Natural killer cell (primary cell): ENCODE measurements at places on chromosomes 2 and 18. TPM values are rescaled to one million over a fixed set of nuclear protein-coding genes. Genes with fewer than 3 reads are reported as not detected.

GRCh38 chr2:23448906-23449305 is 63.9 kb downstream of the KLHL29 start:
- H3K4me1 ChIP-seq: peaks cover 9% of the 10 kb centered on the region
- no peak overlapping the region for H3K4me3 ChIP-seq
- DNase-seq: no peak
- no peak overlapping the region for H3K27ac ChIP-seq
- H3K36me3 ChIP-seq: no peaks in the 10 kb centered on the region

- no peak overlapping the region for H3K27ac ChIP-seq
- H3K36me3 ChIP-seq: peaks cover 33% of the 10 kb centered on the region
- no peaks in the 10 kb centered on the region for H3K4me1 ChIP-seq
Measured at GRCh38 chr2:53708988-53709387, 58.6 kb upstream of the CHAC2 start.

- H3K36me3 ChIP-seq: no peaks in the 10 kb centered on the region
- no peak for DNase-seq
- no peak overlapping the region for H3K27ac ChIP-seq
- no peaks in the 10 kb centered on the region for H3K27me3 ChIP-seq
Measured at GRCh38 chr18:30595942-30596341, 446.6 kb downstream of the DSC3 start.

GRCh38 chr18:13183790-13184189 is 34.8 kb upstream of the LDLRAD4 start:
- H3K4me1 ChIP-seq: no peaks in the 10 kb centered on the region
- no peaks in the 10 kb centered on the region for H3K36me3 ChIP-seq
- DNase-seq: no peak
- H3K4me3 ChIP-seq: no peak overlapping the region
- no peak overlapping the region for H3K27ac ChIP-seq

The MC5R gene
- total RNA-seq: not detected
